ENCODE measurements at places on chromosomes 12 and 14.

DNA sequence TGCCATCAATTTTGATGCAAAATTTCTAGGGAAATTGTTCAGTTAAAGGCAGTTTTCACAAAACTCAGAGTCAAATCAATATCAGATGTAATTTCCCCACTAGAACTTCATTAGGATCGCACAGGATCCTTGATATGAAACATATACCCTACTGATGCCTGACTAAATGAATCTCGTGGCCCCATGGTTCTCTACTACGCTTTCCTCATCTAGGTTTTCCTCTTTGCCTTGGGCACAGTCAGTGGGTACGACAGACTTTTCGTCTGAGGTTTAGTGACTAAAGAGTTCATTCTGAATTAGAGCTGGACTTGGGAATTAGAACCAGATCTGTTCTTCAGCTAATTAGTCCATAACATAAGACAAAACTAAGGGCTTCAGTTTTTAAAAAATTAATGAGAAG lies 42.5 kb upstream of the GNPNAT1 start:
- DNase-seq = no peak

DNA sequence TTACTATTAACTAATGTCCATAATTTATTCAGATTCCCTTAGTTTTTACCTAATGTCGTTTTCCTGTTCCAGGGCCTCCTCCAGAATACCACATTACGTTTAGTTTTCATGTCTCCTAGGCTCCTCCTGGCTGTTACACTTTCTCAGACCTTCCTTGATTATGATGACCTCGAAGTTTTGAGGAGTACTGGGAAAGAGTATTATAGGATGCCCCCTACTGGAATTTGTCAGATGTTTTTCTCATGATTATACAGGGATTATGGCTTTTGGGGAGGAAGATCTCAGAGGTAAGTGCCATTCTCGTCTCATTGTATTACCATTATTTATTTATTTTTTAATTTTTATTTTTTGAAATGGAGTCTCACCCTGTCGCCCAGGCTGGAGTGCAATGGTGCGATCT lies 17.7 kb upstream of the C1S start:
- no peak for DNase-seq

DNA sequence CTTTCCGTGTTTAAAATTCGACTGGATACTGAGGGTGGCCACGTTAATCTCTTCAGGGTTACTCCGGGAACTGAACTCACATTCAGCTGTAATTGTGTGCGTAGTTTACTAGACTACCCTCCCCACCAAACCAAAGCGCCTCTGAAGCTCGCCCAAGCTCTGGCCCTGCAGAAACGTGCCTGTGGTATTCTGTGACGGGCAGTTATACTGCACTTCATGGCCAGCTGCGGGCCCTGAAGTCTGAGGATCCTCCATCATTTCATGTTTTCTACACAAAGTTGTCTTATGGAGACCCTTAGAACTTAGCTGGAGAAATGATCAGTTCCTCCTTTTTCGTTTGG lies 688 bp downstream of the ZNF26 start:
- DNase-seq = no peak

GRCh38 chr12:15719230-15719629 lies 70.0 kb downstream of the EPS8 start:
- DNase-seq = no peak

GRCh38 chr14:54709444-54709843 lies 142.5 kb downstream of the SAMD4A start:
- DNase-seq = no peak

DNA sequence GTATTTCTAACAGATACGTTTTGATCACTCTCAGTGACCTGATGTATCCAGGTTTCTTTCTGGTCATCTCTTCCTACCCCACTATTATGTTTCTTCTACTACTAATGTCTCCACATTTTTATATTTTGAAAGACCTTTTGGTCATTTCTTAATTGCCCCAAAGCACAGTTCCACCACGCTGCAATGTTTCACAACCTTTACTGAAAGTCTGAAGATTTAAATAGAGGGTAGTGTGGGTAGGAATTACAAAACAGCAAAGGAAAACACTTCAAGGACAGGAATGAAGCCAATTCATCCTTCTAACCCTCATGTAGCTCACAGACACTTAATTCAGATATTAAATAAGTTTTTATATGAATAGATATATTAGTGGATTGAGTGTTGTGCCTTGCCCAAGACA lies 36.1 kb upstream of the SLC16A7 start:
- no peak for DNase-seq

GRCh38 chr14:68622856-68623255 lies 170.0 kb downstream of the ZFP36L1 start:
- DNase-seq = no peak

DNA sequence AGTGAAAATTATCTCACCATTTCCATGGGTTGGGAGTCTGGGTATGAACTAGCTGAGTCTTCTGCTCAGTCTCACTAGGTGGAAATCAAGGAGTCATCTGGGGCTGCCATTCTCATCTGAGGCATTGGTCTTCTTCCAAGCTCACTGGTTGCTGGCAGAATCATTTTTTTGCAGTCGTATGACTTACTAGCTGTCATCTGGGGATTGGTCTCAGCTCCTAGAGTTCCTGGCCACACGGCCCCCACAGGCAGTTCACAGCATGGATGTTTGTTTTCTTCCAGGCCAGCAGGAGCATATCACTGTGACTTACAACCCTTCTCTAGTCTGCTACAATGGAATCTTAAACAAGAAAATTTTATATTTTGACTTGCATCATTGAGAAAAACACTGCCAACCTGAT lies 18.6 kb upstream of the OR10AD1 start:
- no peak for DNase-seq

DNA sequence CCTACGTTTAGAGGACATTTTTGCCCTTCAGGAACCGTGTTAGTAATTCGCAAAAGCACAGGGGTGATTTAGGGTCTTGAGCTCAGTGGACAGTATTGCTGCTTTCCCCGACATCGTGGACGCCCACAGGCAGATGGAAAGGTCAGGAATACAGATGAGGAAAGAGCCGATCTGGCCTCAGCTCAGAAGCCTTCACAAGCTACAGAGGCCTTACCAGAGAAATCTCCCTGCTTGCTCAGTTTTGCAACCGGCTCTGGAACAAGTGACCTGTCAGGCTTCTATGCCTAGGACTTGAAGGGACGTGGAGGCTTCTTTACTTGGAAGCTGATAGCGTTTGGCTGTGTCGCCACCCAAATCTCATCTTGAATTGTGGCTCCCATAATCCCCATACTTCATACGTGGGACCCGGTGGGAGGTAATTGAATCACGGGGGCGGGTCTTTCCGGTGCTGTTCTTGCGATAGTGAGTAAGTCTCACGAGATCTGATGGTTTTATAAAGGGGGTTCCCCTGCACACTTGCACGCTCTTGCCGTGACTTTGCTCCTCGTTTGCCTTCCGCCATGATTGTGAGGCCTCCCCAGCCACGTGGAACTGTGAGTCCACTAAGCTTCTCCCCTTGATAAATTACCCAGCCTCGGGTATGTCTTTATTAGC lies 332.5 kb downstream of the MED13L start:
- DNase-seq = no peak

DNA sequence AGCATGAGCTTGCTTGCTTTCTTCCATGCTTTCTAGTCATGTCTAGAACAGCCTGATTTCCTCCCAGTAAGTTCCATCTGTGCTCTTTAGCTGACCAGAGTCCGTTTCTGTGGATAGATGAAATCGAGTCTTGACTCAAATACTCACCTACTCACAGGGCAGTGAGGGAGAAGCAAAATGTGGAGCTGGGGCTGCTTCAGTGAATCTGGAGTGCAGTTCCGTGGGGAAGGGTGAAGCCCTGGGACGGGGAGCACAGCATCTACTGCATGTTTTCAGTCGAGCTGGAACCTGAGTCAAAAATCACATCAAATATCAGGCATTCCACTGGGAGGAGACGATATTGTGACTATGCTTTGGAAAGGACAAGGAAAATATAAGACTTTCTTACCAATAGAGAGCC lies 70.3 kb upstream of the PRMT8 start:
- DNase-seq = no peak

DNA sequence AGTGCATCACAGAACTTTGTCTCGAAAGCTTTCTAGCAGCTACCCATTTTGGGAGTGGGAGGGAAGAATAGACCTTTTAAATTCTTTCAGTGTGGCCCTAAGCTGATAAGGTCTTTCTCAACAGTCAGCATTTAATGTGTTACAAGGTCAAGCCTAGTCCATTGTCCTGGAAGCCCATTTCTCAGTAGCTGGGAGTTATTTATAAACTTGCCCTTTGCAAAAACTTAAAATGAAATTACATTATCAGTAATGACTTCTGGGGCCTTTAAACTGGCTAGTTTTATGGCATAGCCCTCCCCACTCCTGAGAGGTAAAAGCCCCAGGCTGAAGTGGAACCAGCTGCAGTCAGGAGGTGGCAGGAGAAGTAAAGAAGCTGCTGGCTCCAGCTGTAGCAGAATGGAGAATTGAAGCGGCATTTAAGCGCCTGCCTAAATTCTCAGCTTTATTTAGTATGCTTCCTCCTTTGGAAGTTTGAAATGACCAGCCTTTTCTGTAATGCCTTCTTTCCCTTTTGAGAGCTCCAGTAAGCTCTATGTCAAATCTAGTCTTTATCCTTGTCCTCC lies 12.4 kb downstream of the COPZ1 start:
- no peak for DNase-seq

GRCh38 chr14:85234156-85235025 lies 295.6 kb upstream of the FLRT2 start:
- no peak for DNase-seq

DNA sequence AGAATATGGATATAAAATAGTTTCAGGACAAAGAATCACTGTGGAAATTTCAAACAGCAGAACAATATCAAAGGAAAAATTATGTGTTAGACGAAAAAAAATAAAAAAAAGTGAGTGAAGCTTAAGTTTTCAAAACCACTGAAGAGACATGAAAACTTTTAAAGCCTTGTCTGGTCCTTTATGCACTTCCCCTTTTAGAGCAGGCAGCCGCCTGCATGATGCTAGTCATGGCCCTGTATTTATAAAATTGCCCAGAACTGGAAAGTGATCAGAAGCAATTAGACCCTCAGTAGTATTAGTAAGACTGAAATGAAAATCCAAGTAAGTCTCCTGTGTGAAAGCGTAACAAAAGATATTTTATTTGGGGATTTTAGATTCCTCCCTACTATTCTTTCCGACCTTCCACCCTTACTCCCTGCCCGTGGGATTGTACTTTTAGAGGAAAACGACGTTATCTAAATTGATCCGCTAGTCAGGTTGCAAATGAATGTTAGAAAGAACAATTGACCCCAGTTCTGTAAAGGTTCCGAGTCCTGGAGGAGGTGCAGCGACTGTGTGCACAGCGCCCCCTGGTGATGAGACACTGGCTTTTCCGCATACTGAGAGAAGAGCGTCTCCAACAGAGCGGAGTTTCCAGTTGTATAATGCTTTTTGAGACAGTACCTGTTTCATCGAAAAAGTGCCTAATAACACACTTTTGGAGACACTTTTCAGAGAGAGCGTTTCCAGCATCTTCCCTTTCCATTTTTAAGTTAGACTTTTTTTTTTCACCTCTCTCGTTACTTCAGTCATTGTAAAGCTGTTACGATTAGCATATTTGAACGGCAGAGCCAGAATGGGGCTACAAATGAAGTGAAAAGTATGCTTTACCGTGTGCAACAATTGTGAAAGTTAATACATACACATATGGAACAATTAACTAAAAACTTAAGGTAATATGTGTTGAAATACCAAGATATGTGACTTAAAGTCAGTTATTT lies 12.4 kb downstream of the MGST1 start:
- DNase-seq = no peak

DNA sequence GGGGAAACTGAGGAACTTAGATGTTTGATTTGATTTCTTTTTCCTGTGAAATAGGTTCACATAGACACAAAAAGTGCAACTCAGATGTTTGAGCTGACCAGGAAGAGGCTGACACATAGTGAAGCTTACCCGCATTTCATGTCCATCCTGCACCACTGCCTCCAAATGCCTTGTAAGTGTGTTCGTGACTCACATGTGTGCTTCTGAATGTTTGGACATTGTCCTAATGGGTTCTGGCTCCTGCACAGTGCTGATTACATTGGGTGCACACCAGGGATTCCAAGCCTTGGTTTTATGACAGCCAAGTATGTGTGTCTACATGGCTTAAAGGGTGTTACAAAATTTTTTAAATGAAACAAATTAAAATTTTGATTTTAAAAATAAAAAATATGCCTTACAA lies 137.4 kb downstream of the DAAM1 start:
- DNase-seq = no peak

GRCh38 chr14:29144621-29145020 lies 378.0 kb downstream of the FOXG1 start:
- DNase-seq = no peak

GRCh38 chr14:51321036-51321435 lies 81.0 kb downstream of the TMX1 start:
- DNase-seq = no peak

DNA sequence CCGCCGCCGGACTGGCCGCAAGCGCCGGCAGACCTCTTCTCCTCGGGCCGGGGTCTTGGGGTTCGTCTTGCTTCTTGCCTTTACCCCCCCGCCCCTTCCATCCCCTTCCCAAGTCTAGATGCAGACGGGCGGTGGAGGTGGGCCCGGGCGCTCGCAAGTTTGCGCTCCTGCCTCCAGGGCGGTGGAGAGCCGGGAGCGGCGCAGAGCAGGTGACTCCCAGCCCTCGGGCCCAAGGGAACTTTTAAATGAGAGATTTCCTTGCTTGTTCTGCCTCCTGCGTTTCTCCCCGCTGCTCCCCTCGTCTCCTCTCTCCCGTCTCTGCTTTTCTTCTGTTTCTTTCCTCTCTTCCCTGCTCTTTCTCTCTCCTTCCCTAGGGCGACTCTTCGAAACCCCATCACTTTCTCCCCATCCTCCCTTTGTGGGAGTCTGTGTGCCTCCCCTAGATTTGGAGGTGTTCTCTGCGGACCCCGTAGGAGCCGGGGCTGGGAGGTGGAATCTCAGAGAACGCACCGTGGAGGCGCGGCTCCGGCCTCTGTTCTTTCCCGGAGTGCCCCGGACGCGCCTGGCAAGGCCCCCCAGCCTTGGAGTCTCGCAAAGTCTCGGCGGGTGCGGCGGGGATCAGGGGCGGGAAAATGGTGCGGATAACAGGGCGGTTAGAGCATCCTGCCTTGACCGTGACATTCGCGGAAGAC lies 114.7 kb upstream of the MYL2 start:
- DNase-seq = no peak

DNA sequence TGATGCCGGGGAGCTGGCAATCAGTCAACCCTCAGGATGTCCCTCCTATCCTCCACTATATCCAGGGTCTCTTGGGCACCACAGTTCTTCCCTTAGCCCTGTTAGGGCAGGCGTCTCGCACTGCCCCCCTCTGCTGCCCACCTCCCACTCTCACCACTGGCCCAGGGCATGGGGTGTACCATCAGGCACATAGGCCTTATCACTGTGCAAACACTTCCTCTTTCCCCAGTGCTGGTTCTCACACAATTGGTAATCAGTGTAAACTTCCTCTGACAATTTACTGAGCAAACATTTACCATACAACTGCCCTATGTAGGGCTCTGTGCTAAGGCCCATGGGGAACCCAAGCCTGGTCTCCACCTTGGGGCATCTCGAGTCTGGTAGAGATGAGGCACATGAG lies 20.1 kb upstream of the TMED10 start:
- no peak for DNase-seq

DNA sequence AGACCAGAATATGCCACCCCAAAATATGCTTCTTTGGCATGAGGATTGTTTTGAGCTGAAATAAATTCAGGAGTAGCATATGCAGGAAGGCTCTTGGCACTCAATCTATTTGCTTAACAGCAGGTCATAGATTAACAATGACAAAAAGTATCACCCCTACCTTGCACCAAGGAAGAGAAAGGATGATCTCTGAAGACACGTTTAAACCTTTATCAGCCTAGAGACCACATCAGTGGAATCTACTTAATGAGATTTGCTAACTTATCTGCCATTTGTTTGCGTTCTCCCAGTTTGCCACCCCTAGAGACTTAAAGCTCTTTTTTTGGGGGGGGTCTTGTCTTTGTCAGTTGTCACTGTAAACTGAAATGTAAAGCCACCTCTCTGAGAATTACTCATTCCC lies 1278.7 kb upstream of the USP15 start:
- DNase-seq = no peak

Measured in activated CD8-positive, alpha-beta memory T cell treated with anti-CD3 and anti-CD28 coated beads for 1 hour (primary cell).